ENCODE measurements at places on chromosomes 2 and 18. TPM values are rescaled to one million over a fixed set of nuclear protein-coding genes. Genes with fewer than 3 reads are reported as not detected.

Gene MREG
- 1.9 TPM for total RNA-seq

Gene PAIP2B
- 1.0 TPM for total RNA-seq

Gene MC5R
- total RNA-seq, result not detected

Gene FBXO48
- 0.25 TPM for total RNA-seq

Gene ACOXL
- total RNA-seq, result not detected

Gene OTOF
- 20.7 TPM for total RNA-seq

Gene CIDEA
- total RNA-seq, result not detected

Gene SLC11A1
- total RNA-seq, result under 0.01 TPM

Gene IL36B
- total RNA-seq, result not detected

Gene TSPYL6
- total RNA-seq, result not detected

Gene STEAP3
- 7.7 TPM for total RNA-seq

Gene TMEM198
- not detected for total RNA-seq

DNA sequence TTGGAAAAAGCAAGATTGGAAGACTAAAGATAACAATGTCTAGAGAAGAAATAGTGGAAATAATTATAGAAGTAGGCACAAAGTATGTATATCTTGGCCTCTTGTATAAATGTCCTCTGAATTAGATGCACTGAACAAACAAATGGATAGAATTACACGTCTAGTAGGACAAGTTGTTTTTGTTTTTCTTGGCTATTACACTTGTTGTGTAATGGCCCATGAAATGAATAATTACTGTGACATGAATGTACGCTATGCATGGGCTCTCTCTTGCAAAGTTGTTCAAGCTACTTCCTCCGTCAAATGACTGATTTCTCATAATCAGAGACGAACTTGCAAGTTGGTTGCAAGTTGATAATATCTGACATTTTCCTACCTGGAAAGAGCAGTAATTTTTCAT is 126.2 kb downstream of the PDE1A start:
- peak; percentile 46 for DNase-seq

DNA sequence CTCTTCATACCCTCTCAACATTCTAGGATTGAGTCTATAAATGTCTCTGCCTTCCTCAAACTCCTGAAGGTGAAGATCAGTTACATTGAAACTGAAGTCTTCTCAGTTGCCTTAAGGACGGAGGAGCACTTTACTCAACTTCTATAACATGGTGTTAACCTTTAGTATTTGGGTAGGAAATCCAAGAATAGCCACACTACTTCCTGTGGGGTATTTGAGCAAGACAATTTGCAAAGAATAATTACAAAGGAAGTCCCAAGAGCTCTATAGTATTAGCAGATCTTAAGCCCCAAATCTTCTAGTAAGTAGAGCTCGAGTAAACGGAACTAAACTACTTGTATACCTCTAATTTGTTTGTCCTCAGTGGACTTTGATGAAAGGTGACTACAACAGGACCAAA is 80.9 kb downstream of the SP100 start:
- DNase-seq, result no peak

DNA sequence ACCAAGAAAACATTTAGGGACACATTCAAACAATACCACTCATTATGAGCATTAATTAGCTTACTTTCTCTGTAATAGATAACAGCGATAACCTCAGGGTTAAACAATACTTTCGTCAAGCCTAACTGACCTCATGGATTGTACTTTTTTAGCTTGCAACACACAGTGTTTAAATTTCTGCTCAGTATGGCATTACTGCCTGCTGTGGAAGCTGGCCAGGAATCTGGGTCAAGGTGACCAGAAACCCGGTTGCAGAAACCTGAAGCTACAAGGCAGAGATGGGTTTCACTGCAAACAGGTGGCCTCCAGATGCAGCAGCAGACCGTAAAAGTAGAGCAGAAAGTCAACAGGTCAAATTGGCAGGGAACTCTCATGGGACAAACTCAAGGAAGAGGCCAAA is 123.8 kb upstream of the FHL2 start:
- no peak for DNase-seq

GRCh38 chr2:71154798-71155197 is 24.4 kb downstream of the MPHOSPH10 start:
- peak; percentile 5 for DNase-seq

DNA sequence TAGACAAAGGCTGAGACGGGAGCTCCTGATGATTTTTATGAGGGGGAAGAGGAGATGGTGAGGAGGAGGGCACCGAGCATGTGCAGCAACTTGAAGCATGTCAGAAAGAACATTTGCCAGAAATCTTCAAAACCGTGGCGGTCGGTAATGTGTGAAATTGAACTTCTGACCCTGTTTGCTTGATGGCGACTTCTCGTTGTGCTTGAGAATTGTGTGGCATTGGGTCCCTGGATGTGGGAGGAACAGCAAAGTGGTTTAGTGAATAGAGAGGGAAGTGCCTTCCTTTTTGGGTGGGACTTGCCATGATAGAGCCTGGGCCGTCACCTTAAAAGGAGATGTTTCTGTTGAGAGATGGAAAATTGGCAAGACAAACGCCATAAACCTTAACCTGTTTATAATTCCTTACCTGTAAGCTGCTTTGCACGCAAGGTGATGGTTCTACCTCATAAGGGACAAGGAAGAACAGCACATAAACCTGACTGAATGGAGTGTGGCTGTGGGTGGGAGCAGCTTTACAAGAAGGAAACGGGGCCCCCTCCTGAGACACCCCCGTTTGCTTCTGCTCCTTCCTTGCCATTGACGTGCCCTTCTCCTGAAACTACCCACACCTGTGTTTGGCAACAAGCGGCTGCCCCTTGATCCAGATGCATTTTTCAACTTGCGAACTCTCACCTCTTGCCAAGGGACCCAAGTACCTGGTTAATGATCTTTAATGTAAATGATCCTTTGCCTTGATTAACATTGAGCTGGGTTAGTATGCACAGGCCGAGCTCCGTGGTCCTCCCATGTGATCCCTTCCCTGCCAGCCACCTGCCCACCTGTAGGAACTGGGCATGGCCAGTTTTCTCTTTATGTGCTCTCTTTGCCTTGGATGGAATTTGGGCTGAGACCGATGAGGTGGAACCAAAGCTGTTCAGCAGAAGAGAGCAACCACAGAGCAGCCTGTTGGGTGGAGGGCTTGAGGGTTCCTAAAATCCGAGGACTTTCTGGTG is 153.2 kb downstream of the NEDD4L start:
- DNase-seq, result no peak

GRCh38 chr2:185128346-185128745 is 530.0 kb downstream of the ZNF804A start:
- DNase-seq, result no peak

DNA sequence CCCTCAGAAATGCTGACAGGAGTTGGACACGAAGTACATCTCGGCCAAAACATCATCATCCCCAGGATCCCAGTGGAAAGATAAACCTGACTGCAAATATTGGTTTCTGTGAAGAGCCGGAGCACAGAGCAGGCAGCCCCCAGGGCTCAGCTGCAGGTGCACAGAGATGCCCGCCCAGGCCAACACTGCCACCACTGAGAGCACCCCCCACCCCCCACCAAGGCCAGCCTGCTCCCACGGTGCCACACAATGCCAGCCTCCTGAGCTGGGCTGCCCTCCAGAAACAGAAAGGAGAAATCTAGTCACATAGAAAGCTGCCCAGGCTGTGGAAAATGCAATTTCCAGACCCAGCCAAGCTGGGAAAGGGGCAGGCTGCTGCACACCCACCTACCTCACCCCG is 71.7 kb downstream of the GALNT14 start:
- no peak for DNase-seq

DNA sequence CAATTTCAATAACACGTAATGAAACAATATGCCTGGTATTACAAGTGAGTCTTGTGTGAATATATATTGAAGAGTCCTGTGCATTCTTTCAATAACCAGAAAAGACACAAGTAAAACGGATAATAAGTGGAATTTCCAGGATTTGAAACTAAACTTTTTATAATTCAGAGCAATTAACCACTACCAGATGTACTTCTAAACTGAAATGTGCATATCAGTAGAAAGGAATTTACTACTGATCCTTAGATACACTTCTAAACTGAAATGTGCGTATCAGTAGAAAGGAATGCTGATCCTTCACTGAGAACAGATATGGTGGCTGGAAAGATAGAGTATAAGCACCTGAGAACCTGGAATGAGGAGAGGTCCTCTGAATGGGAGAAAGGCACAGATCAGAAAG is 470.9 kb upstream of the SPHKAP start:
- DNase-seq, result no peak

DNA sequence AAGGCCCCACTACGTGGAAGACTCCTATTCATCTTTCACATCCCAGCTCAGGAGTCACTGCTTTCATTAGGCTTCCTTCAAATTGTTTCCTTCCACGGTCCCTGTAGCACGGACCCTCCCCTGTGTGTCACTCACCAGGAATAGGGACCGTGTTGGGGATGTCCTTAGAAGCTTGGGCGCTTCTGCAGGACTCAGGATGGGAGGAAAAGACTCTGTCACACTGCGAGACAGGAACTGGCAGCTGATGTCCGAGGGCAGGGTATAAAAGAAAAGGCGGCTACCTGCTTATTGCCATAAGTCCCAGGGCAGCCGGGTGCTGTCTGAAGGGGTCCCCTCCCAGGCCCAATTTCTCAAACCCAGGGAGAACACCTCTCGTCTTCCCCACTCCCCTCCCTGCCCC is 79.1 kb downstream of the BCL2L11 start:
- no peak for DNase-seq

DNA sequence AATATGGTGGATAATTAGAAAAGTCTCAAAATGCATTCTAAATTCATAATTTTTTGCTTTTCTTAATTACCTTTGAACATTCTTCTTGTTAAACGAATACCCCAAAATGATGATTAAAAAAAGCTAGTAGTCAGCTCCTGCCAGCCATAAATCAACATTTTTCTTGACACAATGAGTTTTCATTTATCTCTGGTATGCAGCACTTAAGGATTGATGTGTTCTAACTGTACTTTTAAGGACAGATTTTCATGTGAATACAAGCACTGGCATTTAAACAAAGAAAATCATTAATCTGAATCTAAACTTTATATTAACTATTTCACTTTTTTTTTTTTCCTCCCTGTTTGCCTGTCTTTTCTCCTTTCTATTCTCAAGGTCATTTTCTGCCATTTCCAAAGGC is 976.8 kb downstream of the TMEM182 start:
- DNase-seq, result no peak

DNA sequence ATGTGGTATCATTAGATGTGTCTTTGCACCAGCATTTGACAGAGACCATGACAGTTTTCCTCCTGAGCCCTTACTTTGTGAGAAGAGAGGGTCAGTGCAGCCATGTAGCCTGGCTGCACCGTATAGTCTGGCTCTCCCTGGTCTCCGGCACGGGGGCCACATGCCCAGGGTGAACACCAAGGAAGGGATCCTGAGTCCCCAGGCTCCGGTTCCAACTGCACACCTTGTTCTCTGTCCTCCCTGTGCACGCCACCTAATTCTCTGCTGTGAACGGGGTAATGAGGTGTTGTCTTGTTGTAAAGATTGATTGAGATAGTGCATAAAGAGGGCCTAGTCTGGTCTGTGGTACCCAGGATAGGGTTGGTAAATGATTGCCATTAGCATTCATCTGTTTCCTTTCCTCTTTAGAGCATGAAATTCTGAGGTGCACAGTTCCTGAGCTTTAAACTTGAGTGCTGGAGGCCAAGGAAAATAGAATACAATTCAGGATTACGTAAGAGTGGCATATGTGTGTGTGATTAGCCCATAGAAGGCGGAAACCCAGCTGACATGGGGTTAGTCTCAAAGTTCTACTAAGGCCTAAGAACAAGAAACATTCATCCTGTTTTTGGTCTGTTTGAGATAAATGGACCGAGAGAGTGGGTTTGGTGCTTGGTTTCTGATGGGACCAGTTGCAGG is 55.5 kb downstream of the NCK2 start:
- DNase-seq, result no peak

DNA sequence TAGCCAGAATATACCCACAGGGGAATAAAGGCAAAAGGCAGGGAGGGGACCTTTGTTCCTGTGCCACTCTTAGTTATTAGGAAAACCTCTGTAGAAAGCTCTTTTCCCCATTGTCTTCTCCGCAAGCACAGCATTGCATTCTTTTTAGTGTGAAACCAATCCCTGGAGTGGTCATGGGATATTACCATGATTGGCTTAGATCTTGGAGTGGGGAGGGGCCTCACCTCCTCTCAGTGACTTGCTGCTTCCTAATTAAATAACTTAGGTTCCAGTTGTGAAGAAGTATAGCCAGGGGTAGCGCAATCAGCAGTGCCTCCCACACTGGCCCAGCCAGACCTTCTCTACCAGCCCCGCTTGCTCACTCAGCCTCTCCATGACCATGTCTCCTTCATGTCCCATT is 49.9 kb upstream of the AFF3 start:
- DNase-seq, result no peak

- peak; percentile 74 for DNase-seq
Observed at GRCh38 chr2:85734942-85735608, 18.7 kb upstream of the ATOH8 start.

DNA sequence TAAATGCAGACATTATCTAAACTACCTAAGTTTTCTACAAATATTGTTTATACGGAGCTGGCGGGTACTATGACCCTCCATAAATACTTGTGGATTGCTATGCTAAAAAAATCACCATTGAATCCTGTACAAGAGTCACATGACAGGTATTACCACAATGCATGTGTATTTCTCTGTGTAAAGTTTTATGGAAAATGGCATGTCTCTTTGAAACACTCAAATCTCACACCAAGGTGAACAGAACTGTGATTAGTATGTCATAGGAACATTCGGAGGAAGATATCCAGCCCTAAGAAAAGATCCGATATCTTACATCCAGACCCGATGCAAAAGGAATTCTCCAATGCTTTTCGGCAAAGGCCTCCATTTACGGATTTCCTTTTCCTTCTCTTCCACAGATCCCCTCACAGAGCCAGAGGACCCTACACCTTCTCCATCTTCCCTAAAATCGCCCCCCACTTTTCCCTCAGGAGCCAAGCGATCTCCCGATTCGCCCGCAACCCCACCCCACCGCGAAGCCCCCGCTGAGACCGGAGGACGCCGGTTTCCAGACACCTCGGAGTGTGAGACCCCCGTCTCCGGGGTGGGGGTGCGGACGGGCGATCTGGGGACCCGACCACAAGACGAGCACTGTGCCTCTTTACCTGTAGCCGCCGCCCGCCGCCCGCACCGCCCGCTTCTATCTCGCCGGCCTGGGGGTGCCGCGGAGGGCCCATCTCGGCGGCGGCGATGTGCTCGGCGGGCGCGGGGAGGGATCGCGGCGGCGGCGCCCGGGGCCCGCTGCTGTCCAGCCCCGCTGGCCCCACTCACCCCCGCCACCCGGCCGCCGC is 1.2 kb downstream of the SAP130 start:
- no peak for DNase-seq

DNA sequence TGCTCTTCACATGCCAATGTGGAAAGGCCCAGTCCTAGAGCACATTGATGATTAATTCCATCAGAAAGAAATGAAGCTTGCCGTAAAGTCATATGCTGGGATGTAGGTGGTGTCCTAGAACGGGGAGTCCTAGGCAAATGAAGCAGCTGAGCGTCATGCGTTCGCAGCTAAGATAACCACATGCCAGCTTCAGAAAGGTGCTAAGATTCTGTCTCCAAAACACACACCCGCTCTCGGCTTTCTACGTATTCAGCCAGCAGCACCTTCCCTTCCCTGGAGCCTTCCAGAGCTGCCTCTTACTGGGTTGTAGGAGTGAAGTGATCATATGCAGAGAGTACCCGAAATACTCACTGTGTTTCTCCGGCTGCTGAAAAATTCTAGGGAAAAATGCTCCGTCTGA is 421.6 kb upstream of the ID2 start:
- no peak for DNase-seq

Measured in dermis microvascular lymphatic vessel endothelial cell (primary cell).